ENCODE measurements at places on chromosomes 16 and 17.

DNA sequence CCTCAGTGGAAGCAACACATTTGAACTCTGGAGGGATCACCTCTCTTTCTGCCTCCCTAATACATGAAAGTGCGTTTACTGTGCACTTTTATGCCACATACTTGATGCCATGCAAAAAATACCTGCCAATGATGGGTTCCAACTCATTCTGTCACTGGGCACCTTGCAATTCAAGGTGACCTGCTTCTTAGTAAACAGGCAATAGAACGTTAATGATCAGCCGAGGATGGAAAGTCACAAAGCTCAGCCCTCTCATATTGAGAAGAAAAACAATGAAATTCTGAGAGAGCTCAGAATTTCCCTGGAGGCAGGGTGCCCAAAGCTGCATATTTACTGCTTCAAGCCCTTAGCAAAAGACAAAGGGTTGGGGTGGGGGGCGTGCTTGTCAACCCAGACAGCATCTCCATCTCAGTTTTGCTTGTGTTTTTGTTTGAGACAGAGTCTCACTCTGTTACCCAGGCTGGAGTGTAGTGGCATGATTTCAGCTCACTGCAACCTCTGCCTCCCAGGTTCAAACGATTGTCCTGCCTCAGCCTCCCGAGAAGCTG lies 23.2 kb downstream of the LITAF start:
- no peak for DNase-seq

DNA sequence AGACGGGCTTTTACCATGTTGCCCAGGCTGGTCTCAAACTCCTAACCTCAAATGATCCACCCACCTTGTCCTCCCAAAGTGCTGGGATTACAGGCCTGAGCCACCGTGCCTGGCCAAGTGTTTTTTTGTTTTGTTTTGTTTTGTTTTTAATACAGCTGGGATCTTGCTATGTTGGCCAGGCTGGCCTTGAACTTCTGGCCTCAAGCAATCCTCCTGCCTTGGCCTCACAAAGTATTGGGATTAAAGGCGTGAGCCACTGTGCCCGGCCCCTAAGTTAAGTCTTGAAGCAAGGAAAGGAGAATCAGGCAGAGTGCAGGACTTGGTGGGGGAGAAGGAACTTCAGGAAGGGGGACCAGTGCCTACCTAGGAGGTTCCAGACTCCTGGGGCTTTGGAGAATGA lies 51.7 kb upstream of the NOL11 start:
- DNase-seq: no peak

DNA sequence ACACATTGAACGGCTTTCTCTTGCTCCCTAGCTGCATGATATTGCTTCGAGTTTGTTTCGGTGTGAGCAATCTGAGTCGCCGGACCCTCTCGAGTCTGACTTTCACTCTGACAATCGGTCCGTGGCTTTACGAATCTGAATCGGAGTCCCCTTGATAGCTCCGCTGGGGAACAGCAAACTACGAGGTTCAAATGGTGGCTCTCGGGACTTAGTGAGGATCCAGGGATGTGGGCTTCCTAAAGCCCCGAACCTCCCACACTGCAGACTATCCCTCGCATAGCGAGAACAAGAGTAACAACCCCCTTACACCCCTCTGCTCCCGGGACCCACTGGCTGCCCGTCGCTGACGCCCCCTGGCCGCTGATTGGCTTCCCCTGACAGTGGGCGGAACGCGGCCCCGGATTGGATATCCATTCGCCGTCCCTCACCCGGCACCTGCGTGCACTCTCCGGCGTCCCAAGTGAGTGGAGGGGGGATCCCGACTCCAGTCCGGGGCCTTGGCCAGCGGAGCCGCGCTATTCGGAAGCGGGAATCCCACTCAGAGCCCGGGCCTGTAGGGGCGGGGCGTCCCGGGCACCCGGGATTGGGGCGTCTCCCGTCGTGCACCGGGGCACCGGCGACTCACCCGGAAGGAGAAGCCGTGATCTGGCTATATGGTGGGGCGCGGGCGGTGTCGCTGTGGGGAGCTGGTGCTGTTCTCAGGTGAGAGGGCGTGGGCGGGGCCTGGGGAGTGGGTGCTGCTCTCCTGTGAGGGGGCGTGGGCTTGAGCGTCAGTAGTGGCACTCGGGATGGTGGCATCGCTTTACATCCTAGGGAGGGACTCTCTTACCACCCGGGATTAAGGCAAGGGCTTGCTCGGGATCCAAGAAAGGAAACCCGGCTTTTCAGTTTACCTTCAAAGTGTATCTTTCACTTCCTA lies at the start of gene SNX11:
Gene SNX11 (plus strand): TSS at position 630 of the 919 bp plus-strand sequence. CDS start 4,278 bp downstream, outside the sequence.
- DNase-seq: peak; percentile 89

DNA sequence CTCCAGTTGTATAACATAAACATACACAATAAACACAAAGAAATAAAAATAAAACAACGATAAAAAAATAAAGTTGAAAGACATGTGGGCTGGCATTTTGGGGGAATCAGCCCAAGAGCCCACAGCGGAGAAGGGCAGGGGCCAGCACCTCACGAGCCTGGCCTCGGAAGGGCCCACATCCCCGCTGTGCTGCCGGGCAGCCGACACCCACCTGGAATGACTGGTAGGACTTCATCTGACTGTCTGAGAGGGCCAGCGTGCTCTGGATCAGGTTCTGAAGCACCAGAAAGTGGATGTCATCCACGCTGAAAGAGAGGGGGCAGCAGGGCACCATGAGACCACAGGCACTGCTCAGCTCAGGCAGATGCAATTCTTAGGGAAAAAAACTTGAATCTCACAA lies 73.5 kb downstream of the GTF3C1 start:
- DNase-seq: no peak

- no peak for DNase-seq
Measured at GRCh38 chr17:82370471-82371332, 863 bp upstream of the UTS2R start.

DNA sequence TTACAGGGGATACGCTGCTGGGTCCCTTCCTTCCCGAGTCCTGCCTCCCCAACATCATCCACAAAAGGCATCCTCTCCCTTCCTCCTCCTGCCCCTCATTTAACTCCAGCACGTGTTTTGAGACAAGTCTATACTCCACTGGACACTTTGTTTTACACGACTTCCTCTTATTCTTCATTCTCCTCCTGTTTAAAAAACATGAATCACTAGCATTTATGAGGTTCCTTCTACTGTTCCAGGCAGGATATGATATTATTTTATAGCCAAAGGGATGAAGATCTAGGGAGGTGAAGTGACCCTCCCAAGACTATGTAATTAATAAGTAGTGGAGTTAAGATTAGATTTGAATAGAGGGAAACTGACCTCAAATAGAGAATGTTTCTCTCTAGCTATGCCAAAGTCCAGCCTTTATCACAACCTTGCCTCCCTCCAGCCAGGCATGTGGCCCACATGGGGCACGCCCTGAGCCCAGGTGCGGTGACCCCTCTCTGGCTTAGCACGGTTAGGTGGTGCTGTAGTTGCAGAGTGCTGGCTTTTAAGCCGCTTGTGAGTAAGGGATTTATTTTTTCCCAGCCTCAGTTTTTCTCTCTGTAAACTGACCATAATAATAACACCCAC lies 1.3 kb upstream of the HSD17B2 start:
- DNase-seq: no peak

GRCh38 chr17:60598001-60598736 lies 1.8 kb upstream of the PPM1D start:
- DNase-seq: no peak

DNA sequence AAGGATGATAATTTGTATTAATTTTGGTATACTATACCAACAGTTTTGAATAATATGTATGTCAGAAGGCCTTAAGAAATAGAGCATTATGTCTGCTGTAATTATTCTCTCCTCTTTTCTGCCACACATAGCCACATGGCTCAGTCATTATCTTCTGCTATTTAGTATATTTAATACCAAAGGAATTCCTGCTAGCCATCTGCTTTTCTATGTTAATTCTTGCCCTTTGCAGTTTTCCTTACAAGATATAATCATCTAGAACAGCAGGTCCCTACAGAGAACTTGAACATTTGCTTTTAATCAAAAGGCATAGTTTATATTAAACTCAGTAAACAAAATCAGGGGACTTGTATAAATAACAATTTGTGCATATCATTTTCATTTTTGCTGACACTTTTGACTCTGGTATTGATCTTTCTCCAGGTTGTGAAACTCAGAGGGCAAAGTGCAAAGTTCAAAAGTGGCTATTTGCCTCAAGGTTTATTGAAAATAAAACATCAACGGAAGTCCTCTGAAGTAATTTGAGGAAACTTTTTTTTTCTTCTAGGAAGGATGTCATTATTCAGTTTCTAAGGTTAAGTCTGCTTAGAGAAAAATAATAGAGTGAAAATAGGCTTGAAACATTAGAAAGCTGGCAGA lies 702.0 kb downstream of the KCNJ2 start:
- no peak for DNase-seq

- peak; percentile 77 for DNase-seq
Measured at GRCh38 chr17:17812211-17813054, 24.4 kb downstream of the SREBF1 start.

GRCh38 chr16:88475037-88475436 lies 22.0 kb downstream of the ZFPM1 start:
- no peak for DNase-seq

DNA sequence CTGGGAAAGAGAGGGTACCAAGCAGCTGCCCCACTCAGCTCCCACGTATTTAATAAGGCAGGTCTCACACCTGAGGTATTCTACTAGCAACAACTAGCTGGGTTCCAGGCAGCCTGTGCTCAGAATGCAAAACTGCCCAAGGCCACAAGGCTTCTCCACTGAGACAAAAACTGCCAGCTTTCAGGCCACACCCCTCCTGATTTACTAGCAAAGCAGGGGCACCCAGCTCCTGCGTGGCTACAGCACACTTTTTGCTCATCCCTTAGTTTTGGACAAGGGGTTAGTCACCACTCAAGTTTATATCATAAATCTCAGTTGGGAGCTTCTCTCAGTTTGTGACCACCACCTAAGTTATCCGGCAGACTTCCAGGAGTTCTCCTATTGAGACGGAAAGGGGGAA lies 494.6 kb downstream of the CDH11 start:
- no peak for DNase-seq

GRCh38 chr16:27611340-27611739 lies 61.4 kb downstream of the KATNIP start:
- no peak for DNase-seq

GRCh38 chr17:40072040-40072734 lies 9.4 kb downstream of the THRA start:
- DNase-seq: no peak

DNA sequence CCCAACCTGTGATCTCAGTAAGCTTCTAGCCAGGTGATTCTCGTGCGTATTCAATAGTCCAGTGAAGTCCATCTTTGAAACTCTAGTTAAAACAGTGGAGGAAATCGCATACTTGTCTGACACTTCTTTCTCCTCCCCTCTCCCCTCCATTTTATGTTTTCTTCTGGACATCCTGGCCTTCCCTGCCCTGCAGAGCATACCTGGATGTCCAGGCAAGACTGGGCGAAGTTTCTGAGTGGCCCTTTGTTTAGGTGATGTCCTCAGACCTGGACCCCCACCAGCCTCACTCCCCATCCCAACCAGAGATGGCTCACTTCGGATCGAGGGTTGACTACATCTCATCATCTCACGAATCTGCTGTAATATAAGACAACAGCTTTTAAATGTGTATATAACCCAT lies 65.7 kb downstream of the CCDC182 start:
- no peak for DNase-seq

DNA sequence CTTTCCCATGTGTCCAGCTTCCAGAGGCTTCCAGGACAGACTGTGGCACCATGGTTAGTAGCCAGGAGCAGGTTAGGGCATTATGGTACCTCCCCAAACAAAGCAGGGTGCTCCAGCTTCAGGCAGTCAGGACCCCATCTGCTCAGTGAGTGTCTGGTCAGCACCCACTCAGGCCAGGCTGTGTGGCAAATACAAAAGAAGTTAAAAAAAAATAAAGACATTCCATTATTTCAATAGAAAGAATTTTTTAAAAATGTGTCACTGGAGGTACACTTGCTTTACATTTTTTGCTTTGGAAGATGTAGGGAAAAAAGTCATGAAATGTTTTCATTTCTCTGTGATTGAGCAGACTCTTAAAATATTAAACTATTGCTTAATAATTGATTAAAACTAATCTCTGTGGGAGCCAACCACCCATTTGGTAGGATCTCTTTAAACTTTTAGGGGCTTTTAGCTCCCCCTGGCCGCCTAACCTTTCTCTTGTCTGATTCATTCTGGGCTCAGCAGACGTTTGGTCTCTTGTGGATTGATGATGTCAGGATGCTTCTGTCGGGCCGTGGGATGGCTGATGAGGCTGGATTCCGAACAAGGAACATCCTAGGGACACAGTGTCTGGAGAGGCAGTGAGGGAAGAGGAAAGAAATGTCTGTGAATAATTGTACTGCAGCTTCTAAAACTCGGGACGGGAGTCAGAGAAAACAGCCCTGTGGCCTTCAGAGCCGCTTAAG lies 28.4 kb upstream of the NPTX1 start:
- no peak for DNase-seq

- peak; percentile 32 for DNase-seq
Measured at GRCh38 chr16:27431773-27432532, 30.0 kb downstream of the IL21R start.

- no peak for DNase-seq
Measured at GRCh38 chr16:80079072-80079471, 461.7 kb upstream of the DYNLRB2 start.

- DNase-seq: no peak
Measured at GRCh38 chr16:4053301-4053845, 62.9 kb downstream of the ADCY9 start.

DNA sequence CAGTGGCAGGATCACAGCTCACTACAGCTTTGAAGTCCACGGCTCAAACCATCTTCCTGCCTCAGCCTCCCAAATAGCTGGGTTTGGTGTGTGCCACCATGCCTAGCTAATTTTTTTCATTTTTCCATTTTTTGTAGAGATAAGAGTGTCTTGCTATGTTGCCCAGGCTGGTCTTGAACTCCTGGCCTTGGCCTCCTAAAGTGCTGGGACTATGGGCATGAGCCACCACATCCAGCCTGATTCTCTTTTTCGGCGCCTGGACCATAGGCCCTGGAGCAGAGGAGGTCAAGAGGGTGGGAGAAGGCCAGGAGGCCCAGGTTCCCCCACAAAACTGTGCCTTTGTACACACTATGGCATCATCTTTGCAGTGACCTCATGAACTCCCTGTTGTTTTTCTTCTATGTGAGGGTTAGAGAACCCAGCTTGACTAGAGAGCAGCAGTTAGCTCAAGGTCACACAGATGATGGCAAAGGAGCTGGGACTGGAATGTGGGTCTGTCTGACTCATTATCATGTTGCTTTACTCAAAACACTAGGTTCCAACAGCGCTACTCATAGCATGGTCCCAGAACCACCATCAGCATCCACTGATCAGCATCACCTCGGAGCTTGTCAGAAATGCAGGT lies 16.3 kb downstream of the SCN4A start:
- no peak for DNase-seq
